ENCODE measurements at places on chromosomes 5 and 9.

DNA sequence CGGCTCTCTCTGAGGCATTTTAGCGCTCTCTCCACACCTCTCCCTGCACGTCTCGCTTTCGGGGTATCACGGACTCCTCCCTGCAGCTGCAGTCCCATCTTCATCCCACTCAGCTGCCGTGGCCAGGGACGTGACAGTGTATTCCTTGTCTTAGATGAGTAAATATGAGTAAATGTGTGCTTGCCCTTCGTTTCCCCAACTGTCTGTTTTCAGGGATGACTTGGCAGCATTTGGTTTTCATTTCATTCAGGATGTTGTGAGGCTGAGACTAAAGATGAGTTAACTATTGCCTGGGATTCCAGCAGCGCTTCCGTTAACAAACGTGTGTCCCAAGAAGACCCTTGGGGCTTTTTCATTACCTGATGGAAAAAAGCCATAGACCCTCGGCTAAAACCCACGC, 29.5 kb downstream of the GDNF start:
- no peak for DNase-seq

DNA sequence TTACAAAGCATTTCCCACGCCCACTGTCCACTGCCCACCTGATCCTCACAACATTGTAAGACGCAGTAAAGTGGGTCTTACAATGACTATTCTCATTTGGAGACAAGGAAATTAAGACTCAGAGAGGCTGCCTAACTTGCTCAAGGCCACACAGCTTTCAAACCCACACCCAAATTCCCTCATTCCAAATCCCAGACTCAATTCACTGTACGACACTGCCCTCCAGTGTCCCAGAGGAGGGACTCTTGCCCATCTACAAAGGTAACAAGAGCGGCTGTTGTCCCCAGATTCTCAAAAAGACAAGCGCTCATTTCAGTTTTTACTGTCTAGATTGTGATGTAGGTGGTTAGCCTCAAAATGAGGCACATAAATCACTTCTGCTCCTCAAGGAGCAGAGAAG, 184.6 kb downstream of the ACTL7B start:
- no peak for DNase-seq

DNA sequence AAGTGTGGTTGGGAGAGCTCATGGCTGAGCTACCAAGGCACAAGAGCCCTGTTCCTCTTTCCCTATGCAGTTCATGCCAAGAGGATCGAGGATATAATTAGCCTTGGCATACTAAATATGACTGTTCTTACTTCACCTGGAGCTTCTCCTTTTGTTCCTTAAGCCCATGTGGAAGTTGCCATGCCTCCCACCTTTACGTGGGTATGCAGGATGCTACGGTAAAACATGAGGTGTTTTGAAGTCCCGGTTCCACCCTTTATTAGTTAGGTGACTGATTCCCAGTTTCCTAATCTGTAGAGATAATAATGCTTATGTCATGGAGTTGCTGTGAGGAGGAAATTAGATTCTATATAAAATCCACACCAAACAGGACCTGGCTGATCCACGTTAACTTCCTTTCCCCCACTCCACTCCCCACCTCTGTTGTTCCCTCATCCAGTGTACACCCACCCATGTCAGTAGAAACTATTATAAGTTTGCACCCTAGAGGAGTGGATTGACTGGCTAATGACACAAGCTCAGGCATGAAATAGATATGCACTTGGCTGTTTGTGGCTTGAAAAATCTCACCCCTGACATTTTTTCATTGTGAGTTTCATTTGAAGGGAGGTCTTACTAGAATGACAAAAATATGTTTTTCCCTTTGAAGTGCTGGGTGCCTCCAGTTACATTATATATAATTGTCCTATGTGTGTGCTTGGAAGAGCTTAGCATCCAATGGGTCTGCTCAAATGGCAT, 36.8 kb upstream of the SHOC1 start:
- no peak for DNase-seq

DNA sequence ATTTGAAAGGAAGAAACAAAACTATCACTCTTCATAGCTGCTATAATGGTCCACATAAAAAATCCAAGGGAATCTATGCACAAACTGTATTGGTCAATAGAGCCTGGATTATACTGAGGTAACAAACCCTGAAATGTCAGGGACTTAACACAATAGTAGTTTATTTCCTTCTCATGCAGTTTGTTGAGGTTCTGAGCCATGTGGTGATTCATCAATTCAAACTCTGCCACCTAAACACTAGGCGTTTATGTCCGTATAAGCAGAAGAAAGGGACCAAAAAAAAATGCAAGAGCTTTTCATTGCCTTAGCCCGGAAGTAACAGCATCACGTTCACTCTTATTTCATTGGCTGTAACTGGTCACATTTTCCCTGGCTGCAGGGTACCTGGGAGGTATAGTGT, 464.7 kb downstream of the ZSWIM6 start:
- DNase-seq = no peak

DNA sequence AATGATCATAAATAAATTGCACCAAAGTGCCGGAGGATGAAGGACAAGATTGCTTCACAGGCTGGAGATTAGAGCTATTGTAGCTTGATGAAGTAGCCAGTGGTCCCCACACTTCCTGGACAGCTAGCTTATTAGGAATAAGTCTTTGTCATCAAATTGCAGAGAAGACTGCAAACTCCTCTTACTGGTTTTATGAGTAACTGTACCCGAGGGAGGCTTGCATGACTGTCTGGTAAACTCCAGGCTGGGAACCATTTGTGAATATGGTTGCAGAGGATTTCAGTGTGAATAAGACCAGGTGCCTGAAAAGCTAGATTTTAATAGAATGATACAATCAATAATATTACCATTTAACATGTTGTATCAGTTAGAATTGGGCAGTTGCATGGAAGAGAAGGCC, 36.5 kb upstream of the SEMA5A start:
- no peak for DNase-seq

DNA sequence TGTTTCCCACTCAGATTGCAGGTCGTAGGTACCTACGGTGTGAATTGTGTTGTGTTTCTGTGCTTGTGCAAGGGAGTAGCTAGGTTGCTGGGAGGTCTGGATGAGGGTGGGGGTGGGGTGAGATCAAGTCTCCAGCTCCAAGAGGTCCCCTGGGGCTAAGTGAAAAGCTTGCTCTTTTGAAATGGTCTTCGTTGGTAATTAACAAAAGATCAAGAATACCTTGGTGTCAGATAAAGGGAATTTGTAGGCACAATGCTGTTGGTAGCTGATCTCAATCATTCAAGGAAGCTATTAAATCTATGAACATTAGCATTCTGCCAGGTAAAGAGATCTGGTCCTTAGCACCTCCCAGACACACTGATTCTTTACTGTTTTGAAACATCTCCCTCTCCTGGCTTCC, 928 bp upstream of the PCDHGC4 start:
- no peak for DNase-seq

DNA sequence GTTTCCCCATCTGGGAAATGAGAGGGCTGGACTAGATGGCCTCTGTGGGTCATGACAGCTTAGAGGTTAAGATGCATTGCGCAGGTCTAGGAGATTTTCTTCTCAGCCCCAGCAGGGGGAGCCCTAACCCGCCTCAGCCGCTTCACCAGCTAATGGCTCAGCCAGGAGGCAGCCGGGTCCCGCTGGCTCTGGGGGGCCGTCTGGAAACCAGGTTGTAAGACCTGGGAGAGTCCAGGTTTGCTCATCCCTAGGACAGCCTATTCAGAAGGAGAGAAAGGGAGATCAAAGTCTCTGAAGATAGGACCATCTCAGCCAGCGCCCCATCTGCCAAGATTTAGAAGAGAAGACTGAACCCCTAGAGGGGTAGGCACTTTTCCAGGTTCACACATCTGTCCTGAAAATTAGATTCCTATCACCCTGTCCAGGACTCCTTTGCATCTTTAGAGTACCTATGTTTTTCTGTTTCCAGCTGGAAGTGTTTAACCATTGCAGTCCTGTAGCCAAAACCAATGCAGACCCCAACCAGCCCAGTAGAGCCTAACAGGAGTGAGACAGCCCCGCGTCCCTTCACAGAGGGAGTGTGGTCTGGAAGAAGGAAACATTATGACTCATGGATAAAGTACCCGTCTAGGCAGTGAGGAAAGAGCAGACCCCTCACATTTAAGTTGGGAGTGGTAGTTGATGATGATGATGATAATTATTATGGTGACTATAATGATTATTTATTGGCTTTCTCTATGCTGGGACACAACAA, 27.5 kb downstream of the SPARC start:
- DNase-seq = peak; percentile 34

DNA sequence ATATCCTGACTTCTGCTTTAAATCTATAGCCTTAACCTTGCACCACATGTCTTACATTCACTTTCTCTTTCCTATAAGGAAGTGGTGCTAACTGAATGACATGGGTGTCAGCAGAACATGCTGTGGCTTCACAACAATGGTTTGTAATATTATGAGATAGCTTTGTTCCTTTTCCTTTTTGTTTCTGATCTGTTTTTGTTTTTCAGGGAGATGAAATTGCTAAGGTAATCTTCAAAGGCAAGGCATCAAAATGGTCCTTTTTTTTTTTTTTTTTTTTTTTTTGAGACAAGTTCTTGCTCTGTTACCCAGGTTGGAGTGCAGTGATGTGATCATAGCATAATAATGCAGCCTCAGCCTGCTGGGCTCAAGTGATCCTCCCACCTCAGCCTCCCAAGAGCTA, 53.6 kb upstream of the RANBP6 start:
- DNase-seq = no peak

DNA sequence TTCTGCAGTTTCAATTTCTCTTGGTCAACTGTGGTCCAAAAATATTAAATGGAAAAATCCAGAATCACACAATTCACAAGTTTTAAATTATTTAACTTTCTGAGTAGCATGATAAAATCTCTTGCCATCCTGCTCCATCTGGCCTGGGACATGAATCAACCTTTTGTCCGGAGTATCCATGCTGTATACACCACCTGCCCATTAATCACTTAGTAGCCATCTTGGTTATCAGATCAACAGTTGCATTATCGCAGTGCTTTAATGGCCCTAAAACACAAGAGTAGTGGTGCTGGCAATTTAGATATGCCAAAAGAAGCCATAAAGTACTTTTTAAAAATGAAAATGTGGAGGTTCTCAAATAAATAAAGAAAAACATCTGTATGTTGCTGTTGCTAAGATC, 25.3 kb downstream of the EFCAB9 start:
- DNase-seq = no peak

GRCh38 chr9:70044490-70045307, 1.1 kb downstream of the MAMDC2 start:
- no peak for DNase-seq

- DNase-seq = no peak
These were observed 123.2 kb downstream of the FGF18 start for GRCh38 chr5:171542525-171543140.

DNA sequence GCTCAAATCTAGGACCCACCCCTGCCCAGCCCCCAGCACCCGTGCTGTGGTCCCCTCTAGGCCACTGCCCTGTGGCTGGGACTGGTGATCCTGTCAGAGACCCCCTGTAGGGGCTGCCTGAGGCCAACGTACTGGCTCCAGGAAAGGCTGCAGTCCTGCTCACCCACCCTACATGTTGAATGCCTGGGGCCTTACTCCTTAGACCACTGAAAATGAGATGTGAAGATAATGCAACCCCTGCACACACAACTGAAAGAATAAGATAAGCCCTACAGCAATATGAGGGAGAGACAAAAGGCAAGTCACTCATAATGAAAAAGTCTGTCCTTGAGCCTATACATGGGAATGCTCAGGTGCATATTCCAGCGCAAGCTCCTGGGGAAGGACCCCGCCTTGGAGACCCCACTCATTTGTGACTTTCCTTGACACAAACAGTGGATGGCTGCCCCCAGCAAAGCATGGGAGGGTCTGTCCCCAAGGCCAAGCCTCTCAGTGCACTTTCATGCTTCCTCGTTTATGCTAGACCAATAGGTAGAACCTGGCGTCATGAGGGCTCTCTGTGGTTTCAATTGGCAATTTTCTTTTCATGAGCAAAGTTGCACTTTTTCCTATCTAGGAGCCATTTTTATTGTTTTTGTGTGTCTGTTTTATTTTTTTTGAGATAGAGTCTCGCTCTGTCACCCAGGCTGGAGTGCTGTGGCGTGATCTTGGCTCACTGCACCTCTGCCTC, 12.5 kb upstream of the WNK2 start:
- DNase-seq = no peak

DNA sequence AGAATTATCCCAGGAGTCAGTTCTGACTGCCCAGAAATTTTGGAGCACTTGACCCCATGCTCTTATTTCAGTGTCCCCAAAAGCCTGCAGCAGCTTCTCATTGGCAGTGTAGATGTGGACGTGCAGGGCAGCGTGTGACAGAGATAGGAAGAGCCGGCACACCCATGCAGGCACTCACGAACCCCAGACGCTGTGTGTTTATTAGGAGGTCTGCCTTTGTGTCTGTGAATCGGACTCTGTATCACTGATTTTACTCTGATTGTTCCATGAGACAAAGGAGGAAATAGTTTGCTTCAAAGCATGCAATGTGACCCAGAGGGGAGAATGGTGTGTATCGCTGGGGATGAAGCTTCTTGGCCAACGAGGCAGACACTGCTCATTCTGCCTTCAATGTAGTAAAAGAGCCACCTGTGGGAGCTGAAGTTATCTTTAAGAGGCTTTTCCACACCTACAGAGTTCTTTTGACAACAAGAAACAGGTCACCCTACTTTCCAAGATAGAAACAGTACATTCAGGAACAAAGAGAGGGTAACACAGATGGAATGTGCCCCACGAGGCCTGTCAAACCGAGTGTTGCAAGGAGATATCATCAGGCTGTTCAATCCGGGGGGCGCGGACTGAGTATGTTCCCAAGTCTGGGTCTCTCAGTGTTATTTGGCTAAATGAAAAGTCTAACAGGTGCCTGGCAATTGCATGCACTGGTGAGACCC, 224.0 kb downstream of the NTRK2 start:
- no peak for DNase-seq

DNA sequence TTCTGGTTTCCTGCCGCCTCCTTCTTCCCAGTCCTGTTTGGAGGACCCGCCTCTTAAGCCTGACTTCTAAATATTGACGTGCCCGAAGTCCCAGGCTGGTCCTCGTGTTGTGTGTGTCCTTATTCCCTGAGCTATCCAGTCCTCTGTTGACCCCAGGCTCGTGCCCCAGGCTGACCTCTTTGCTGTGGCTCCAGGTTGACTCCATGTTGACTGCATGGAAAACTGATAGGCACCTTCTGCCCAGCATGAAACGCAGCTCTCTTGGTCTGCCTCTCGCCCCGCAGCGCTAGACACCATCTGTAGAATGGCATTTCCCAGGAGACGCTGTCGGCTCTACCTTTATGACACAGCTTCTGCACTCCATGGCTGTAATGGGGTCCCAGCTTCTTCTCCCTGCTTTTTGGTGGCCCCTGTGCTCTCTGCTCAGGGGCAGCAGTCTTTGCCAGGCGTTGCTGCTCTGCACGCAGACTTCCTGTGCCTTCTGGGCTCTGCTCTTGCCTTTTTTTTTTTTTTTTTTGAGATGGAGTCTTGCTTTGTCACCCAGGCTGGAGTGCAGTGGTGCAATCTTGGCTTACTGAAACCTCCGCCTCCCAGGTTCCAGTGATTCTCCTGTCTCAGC, 28.4 kb downstream of the EHMT1 start:
- DNase-seq = no peak

DNA sequence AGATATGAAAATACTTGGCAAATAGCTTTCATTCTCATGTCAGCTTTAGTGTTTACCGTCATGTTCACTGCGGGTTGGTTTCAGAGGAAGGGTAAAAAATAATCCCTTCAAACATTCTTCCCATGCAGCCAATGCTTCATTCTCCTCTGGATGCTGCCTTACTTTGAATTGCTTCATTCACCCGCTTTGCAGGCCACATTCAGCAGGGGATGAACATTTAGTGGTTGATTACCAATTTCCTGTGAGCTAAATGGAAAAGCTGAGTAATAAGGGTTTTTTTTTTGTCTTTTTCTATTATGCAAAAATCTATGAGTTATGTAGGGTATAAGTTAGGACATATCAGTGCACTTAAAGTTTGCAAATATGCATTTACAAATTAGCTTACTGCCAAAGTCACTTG, 96.3 kb upstream of the MEF2C start:
- no peak for DNase-seq

- DNase-seq = no peak
These were observed 55.1 kb upstream of the TEX48 start for GRCh38 chr9:114737118-114737517.

Measured in NCI-H446 treated with DMSO at 0.1 percent for 48 hours (cell line).